Spleen (tissue), 13 donors: ENCODE measurements at places on chromosomes 7 and 10. TPM values are rescaled to one million over a fixed set of nuclear protein-coding genes. Genes with fewer than 3 reads are reported as not detected.

DNA sequence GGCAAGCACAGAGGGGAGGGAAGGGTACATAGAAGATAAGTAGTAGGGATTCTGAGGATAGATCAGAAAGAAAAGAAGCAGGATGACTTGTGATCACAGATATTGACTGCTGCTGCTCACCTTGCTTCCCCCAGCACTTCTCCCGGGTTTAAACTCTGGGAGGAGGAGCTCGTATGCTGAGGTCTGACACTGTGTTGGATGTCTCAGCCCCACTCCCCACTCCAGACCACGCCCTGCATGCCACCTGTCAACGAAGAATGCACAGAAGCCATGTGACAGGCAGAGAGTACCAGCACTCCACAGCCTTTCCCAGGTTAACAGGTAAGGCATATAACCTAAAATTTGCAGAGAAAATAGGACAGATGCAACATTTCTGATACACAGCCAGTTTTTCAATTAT is 388.9 kb downstream of the TNS3 start:
- H3K27ac ChIP-seq, result no peak overlapping the region
- DNase-seq, result no peak
- no peaks in the 10 kb centered on the region for H3K27me3 ChIP-seq

- no peaks in the 10 kb centered on the region for H3K36me3 ChIP-seq
- no peaks in the 10 kb centered on the region for H3K27me3 ChIP-seq
- H3K4me3 ChIP-seq, result no peak overlapping the region
- no peak for DNase-seq
- no peak overlapping the region for H3K27ac ChIP-seq
Observed at GRCh38 chr7:28977881-28978280, 19.8 kb upstream of the TRIL start.

WDFY4 gene
- total RNA-seq, result 103 TPM

DNA sequence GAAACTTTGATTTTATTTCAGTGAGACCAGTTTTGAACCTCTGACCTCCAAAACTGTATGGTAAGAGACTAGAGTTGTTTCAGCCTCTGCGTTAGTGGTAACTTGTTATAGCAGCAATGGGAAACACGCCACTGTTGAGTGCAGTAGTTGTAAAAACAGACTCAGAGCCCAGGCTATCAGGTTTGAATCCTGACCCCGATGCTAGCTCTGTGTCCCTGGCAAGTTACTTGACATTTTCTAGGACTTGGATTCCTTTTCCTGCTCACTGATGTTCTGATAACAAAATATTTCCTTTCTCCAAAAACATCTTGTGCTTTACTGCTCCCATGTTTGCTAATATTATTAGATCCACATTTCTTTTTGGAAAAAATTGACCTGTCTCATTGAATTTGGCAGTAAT is 131.0 kb downstream of the PLXDC2 start:
- peak overlapping the region; percentile 22 for H3K27ac ChIP-seq
- DNase-seq, result no peak
- no peaks in the 10 kb centered on the region for H3K36me3 ChIP-seq
- H3K4me1 ChIP-seq, result peaks cover 5% of the 10 kb centered on the region

GRCh38 chr10:30384701-30385201 is 35.7 kb upstream of the MTPAP start:
- DNase-seq, result no peak
- no peaks in the 10 kb centered on the region for H3K4me1 ChIP-seq
- H3K27ac ChIP-seq, result no peak overlapping the region

- H3K27ac ChIP-seq, result no peak overlapping the region
- no peaks in the 10 kb centered on the region for H3K36me3 ChIP-seq
- no peak overlapping the region for H3K4me3 ChIP-seq
- no peak for DNase-seq
Observed at GRCh38 chr7:94418851-94419250, 24.2 kb downstream of the COL1A2 start.

NUTM2E gene
- total RNA-seq, result not detected

DNA sequence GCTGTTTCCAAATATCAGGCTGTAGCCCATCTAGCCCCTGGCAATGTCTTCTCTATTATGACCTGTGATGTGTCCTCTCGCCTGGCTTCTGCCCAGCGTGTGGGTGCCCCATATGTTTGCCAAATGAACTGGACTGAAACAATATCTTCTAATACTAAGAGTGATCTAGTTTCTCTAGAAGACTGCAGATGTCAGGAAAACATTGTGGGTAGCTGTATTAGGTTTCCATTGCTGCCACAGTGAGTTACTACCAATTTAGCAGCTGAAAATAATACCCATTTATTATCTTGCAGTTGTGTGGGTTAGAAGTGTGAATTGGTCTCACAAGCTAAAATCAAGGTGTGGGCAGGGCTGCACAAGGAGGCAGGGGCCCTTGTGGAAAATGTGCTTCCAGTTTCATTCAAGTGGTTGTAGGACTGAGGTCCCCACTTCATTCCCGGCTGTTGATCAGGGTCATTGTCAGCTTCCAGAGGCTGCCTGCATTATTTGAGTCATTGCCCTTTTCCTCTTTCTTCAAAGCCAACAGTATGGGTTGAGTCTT is 202.8 kb upstream of the BMPER start:
- H3K36me3 ChIP-seq, result no peaks in the 10 kb centered on the region
- H3K27ac ChIP-seq, result no peak overlapping the region
- no peaks in the 10 kb centered on the region for H3K27me3 ChIP-seq
- no peak overlapping the region for H3K4me3 ChIP-seq
- DNase-seq, result no peak

ANKRD7 gene
- total RNA-seq, result 0.46 TPM

- no peaks in the 10 kb centered on the region for H3K4me1 ChIP-seq
- no peak for DNase-seq
- H3K27me3 ChIP-seq, result no peaks in the 10 kb centered on the region
- no peak overlapping the region for H3K27ac ChIP-seq
- no peak overlapping the region for H3K4me3 ChIP-seq
- no peaks in the 10 kb centered on the region for H3K36me3 ChIP-seq
Observed at GRCh38 chr7:90485734-90486316, 16.4 kb downstream of the PTTG1IP2 start.

DNA sequence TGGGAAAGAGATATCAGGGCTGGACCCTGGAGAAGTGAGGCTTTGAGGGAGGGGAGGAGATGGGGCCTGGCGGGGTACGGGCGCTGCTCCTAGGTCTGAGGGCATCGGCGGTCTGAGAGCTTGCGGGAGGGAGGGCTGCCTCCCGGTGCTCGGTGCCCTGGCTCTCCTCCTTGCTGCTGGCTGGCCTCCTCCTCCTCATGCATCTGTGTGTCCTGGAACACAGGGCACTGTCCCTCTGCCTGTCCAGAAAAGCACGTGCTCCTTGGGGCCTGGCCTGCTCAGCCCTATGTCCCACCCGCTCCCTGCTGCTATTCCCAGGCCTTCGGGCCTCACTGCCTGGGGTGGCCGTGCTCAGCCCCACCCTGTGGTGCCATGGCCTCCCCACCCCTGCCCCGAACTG is 166.9 kb downstream of the RNF216 start:
- H3K36me3 ChIP-seq, result peaks cover 34% of the 10 kb centered on the region
- no peak overlapping the region for H3K4me3 ChIP-seq
- DNase-seq, result no peak
- H3K4me1 ChIP-seq, result no peaks in the 10 kb centered on the region
- H3K27me3 ChIP-seq, result no peaks in the 10 kb centered on the region

DNA sequence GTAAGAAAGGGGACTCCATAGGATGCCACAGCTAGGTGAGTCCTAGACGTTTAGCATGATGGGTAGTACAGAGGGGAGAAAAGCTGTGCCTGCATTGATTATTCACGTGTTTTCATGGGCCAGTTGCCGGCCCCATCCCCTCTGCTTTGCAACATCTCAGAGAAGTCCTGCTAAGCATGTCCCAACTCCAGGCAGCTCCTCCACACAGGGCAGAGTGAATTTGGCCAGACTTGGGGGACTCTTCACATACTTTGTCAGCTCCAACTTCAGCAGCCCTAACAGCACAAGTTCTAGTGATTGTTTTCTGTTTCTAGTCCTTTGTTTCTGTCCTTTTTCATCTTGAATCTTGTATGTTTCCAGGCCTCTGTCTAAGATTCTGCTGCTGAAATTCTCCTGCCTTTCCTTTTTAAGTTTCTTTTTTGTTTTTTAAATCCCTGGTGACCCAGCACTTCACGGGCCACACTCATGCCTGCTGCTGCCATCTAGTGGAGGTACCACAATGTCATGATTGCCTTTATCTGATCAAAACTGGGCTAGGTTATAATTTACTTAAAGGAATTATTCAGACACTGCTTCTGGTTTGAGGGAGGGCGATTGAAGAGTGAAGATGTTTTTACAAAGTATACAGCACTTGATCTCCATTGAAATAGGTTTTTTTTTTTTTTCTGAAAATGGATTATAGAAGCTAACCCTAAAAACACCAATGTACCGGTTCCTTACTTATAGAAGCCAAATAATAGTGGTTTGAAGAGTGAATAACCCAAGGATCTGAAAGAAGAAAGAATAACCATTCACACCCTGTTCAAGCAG is 276.9 kb downstream of the CSTF2T start:
- H3K4me1 ChIP-seq, result no peaks in the 10 kb centered on the region
- H3K36me3 ChIP-seq, result no peaks in the 10 kb centered on the region
- H3K27ac ChIP-seq, result no peak overlapping the region

ZC3HAV1L gene
- 12.9 TPM for total RNA-seq

GRCh38 chr10:99430116-99430450 is 341 bp downstream of the GOT1 start:
- peak overlapping the region; percentile 72 for H3K4me3 ChIP-seq
- peak overlapping the region; percentile 93 for H3K27ac ChIP-seq
- peaks cover 39% of the 10 kb centered on the region for H3K4me1 ChIP-seq
- H3K36me3 ChIP-seq, result no peaks in the 10 kb centered on the region
- no peak for DNase-seq

- no peak for DNase-seq
- H3K36me3 ChIP-seq, result peaks cover 48% of the 10 kb centered on the region
- H3K4me3 ChIP-seq, result no peak overlapping the region
- H3K27me3 ChIP-seq, result no peaks in the 10 kb centered on the region
- H3K4me1 ChIP-seq, result peaks cover 29% of the 10 kb centered on the region
Observed at GRCh38 chr7:5394264-5395105, 29.1 kb downstream of the TNRC18 start.

GRCh38 chr10:113459626-113460280 is 93.1 kb upstream of the HABP2 start:
- no peaks in the 10 kb centered on the region for H3K36me3 ChIP-seq
- no peak overlapping the region for H3K27ac ChIP-seq
- H3K4me3 ChIP-seq, result no peak overlapping the region
